A549 treated with dexamethasone at 1 μM for 4 hours (cell line): ENCODE measurements at places on chromosomes 3 and 15. TPM values are rescaled to one million over a fixed set of nuclear protein-coding genes. Genes with fewer than 3 reads are reported as not detected.

MESP2 gene
- total RNA-seq: 0.25 to 0.63 TPM (median 0.45 TPM) in 4 of 5 replicates, not detected in the other

ST3GAL6 gene
- total RNA-seq: 0.73 to 1.3 TPM (median 0.89 TPM) in 5 replicates

C3orf18 gene
- 1.9 to 2.9 TPM (median 2.7 TPM) in 5 replicates for total RNA-seq

TM4SF4 gene
- total RNA-seq: 27.3 to 44.6 TPM (median 35.9 TPM) in 5 replicates

SATB1 gene
- total RNA-seq: 0.05 to 0.16 TPM in 2 of 5 replicates, not detected in the others
